Lower lobe of right lung (tissue), 2 donors: ENCODE measurements at places on chromosomes 6 and 20. TPM values are rescaled to one million over a fixed set of nuclear protein-coding genes. Genes with fewer than 3 reads are reported as not detected.

- no peak for DNase-seq
- no peak overlapping the region for H3K27ac ChIP-seq
Measured at GRCh38 chr6:41626022-41626421, 12.2 kb upstream of the MDFI start.

DNA sequence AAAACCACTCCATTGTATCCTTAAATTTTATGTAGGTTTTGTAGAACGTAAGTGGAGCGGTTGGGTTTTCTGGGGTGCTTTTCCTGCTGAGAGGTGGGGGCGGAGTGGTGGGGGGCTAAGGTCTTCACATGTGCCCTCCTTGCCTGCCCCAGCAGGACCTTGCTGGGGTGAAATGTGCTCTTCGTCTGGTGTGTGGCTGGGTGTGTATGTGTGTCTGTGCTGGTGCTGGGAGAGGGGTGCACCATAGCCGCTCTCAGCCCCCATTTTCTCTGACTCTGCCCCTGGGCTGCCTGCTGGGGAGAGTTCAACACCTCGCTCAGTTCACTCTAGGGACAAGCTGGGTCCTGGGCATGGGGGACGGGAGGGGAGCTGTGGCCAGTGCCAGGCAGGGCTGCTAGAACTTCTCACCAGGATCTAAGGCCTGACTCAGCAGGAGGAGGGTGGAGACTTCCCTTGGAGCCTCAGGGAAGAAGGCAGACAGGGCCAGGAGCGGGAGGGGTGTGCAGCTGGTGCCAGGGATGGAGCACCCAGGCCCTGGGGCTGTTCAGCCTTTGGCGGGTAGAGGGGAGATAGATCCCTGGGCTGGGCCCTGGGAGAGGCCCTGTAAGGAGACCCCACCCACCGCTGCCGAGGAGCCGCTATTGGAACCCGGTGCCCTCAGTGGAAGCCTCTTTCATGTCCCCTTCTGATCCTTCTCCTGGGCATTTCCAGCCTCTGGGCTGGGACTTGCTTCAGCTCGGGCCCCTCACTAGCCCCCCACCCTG lies 4.8 kb downstream of the SOX18 start:
- H3K27ac ChIP-seq = peak overlapping the region; percentile 60
- peak overlapping the region; percentile 3 for H3K4me3 ChIP-seq
- peaks cover 28% of the 10 kb centered on the region for H3K4me1 ChIP-seq
- peaks cover 62% of the 10 kb centered on the region for H3K27me3 ChIP-seq
- no peak for DNase-seq
- H3K36me3 ChIP-seq = no peaks in the 10 kb centered on the region

DNA sequence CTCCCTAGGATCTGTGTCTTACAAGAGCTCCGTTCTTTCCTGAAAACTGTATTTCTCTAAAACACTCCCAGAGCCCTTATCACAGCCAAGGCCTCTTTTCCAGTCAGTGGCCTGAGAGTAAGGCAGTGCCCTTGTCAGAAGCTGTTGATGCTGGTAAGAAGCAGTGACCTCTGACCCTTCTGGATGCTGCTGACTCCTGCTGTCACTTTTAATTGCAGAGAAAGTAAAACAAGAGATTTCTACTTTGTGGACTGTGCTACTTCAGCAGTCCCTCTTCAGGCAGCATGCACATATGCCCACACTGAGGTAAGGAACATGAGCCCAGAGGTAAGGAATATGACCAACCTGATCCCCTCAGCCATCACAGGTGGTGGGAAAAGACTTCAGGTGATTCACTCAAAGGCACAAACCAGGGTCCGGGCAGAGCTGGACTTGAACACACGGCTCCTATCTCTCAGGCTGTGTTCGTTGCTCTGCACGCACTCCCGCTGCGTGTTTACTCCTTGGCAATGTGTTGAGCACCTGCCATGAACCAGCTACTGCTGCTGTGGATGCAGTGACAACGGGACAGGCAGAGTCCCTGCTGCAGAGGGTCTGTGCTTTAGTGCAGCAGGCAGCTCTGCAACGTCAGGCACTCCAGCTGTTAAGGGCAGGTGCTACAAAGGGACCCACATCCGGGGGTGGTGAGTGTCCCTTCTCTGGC lies 201.9 kb upstream of the CST7 start:
- no peaks in the 10 kb centered on the region for H3K36me3 ChIP-seq
- no peaks in the 10 kb centered on the region for H3K4me1 ChIP-seq
- H3K27ac ChIP-seq = no peak overlapping the region

DNA sequence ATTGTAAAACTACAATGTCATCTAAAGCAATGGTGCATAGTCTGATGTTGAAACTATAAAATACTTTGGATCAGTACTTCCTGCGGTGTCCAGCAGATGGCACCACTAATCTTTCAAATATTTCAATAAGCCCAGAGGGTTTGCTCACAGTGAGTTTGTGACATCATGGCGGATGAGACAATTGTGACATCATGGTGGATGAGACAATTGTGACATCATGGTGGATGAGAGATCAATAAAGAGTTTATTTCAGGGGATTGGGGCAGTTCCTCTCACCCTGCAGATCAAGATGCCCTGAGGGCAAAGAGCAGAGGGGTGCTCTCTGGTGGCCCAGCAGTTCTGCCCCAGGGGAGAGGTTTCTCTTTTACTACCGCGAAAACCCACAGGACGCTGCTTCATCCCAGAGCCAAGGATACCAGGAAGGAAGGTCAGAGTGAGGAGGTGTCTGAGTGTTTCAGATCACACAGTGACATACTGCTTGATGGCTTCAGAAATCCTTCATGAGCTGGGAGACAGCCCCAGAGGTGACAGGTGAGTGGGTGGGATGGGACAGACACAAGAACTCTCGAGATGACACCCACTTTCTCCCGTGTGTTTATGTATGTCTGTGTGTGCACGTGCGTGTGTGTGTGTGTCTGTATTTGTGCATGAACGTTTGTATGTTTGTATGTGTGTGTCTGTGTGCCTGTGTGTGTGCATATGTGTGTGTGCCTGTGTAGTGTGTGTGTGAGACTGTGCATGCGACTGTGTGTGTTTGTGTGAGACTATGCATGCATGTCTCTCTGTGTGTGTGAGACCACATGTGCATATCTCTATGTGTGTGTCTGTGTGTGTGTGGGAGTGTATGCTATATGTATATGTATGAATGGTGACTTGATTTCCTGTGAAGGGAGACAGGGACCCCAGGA lies 7.3 kb upstream of the ULBP2 start:
- no peak overlapping the region for H3K4me3 ChIP-seq
- H3K27ac ChIP-seq = no peak overlapping the region
- no peaks in the 10 kb centered on the region for H3K36me3 ChIP-seq
- peaks cover 14% of the 10 kb centered on the region for H3K4me1 ChIP-seq
- no peak for DNase-seq

- no peaks in the 10 kb centered on the region for H3K27me3 ChIP-seq
- H3K4me1 ChIP-seq = no peaks in the 10 kb centered on the region
- DNase-seq = no peak
- no peak overlapping the region for H3K4me3 ChIP-seq
- H3K27ac ChIP-seq = no peak overlapping the region
- H3K36me3 ChIP-seq = no peaks in the 10 kb centered on the region
Measured at GRCh38 chr6:158879180-158879579, 60.0 kb upstream of the EZR start.

DNA sequence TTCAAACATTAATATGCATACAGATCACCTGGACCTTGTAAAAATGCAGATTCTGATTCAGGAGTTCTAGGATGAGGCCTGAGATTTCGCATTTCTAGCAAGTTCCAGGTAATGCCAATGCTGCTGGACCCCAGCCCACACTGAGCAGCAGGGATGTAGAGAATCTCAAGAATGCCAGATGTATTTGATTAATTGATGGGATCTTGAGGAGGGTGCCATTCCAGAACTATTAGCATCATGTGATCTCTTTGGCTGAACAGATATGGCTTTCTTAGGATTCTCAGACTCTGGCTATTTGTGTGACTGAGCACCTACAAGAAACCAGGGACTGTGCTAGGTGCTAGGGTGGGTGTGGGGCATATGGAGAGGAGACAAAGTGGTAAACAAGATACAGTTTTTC lies 16.5 kb upstream of the SNX3 start:
- H3K27me3 ChIP-seq = no peaks in the 10 kb centered on the region
- H3K36me3 ChIP-seq = no peaks in the 10 kb centered on the region
- no peak overlapping the region for H3K4me3 ChIP-seq
- no peak for DNase-seq

- no peak for DNase-seq
- H3K27ac ChIP-seq = no peak overlapping the region
- H3K4me3 ChIP-seq = no peak overlapping the region
- H3K36me3 ChIP-seq = no peaks in the 10 kb centered on the region
- no peaks in the 10 kb centered on the region for H3K4me1 ChIP-seq
- no peaks in the 10 kb centered on the region for H3K27me3 ChIP-seq
Measured at GRCh38 chr20:24059174-24059573, 70.6 kb upstream of the GGTLC1 start.

GRCh38 chr6:52491203-52492069 lies 71.3 kb downstream of the EFHC1 start:
- no peaks in the 10 kb centered on the region for H3K36me3 ChIP-seq
- no peaks in the 10 kb centered on the region for H3K27me3 ChIP-seq
- H3K4me3 ChIP-seq = peak overlapping the region; percentile 5
- DNase-seq = no peak
- peak overlapping the region; percentile 54 for H3K27ac ChIP-seq

GRCh38 chr6:167336844-167337630 lies 12.2 kb downstream of the TTLL2 start:
- DNase-seq = no peak
- no peak overlapping the region for H3K4me3 ChIP-seq
- no peak overlapping the region for H3K27ac ChIP-seq
- H3K4me1 ChIP-seq = no peaks in the 10 kb centered on the region
- H3K27me3 ChIP-seq = no peaks in the 10 kb centered on the region
- H3K36me3 ChIP-seq = no peaks in the 10 kb centered on the region

GRCh38 chr6:31172973-31173384 lies 2.5 kb upstream of the POU5F1 start:
- no peaks in the 10 kb centered on the region for H3K4me1 ChIP-seq
- H3K36me3 ChIP-seq = peaks cover 5% of the 10 kb centered on the region
- H3K27me3 ChIP-seq = no peaks in the 10 kb centered on the region
- no peak overlapping the region for H3K4me3 ChIP-seq

- no peak overlapping the region for H3K27ac ChIP-seq
- H3K4me1 ChIP-seq = peaks cover 33% of the 10 kb centered on the region
- H3K36me3 ChIP-seq = no peaks in the 10 kb centered on the region
- peak overlapping the region; percentile 58 for H3K4me3 ChIP-seq
- peak; percentile 23 for DNase-seq
Measured at GRCh38 chr6:93417421-93418013, 1.8 kb downstream of the EPHA7 start.

- DNase-seq = no peak
- H3K36me3 ChIP-seq = peaks cover 51% of the 10 kb centered on the region
- no peak overlapping the region for H3K4me3 ChIP-seq
- no peak overlapping the region for H3K27ac ChIP-seq
Measured at GRCh38 chr20:5172903-5173463, 46.2 kb downstream of the CDS2 start.

DNA sequence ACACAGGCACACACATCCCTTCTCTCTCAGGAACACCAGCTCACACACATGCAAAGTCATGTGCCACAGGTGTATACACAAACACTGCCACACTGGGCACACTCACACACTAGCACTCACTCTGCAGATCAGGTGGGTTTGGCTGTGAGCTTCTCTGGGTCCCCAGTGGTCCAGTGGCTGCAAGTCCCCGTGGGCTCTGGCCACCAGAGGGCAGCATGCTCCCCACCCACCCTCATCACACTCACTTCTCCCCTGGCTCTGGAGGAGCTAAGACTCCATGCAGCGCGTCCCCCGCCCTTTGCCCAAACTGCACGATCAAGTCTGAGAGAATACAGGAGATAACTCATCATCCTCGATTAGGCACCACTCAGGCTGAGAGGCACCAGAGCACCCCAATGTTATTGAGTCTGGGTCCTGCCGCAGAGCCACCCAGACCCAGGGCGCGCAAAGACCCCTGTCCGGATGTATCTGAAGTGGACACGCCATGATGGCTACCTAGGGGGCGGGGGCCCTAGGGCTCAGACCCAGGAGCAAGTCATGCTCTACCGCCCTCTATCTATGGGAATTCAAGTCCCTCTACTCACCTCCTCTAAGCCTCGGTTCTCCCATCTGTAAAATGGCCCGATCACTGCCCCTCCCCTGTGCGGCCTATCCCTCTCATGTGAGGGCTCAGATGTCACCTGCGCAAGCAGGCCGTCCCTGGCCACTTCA lies 90.5 kb downstream of the GRM4 start:
- no peaks in the 10 kb centered on the region for H3K36me3 ChIP-seq
- no peak overlapping the region for H3K27ac ChIP-seq
- DNase-seq = peak; percentile 61
- no peaks in the 10 kb centered on the region for H3K27me3 ChIP-seq
- H3K4me1 ChIP-seq = no peaks in the 10 kb centered on the region
- no peak overlapping the region for H3K4me3 ChIP-seq

DNA sequence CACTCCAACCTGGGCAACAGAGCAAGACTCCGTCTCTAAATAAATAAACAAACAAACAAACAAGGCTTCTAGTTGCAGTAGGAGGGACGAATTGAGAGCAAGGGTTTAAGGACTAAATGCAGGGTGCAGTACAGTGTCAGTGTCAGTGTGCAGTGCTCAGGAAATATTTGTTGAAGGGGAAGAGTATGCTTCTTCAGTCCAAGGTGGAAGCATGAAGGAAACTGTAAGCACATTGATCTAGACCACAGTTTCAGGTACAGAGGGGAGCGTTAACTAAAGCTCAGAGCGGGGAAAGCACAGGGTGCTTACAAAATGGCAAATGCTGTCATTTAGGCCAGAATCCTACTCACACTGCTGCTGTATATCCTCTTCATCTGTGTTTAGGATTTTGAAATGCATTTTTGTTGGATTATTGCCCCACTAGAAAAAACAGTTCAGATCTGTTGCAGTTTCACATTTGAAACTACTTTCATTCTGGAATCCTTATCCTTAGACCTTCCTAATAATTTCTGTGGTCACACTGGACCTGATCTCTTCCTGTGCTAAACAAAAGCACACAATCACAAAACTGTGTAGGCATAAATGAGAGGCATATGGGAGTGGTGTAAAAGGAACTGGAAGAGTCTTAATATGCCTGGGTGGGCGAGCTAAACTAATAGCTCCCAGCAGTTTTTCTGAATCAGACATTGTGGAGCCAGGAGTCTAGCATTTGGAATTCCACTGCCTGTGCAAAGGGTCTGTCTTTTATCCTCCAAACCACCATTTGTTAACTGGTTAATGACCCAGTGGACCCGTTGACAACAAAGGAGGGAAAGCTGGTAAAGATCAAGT lies 41.4 kb downstream of the CBFA2T2 start:
- H3K4me3 ChIP-seq = no peak overlapping the region
- no peaks in the 10 kb centered on the region for H3K36me3 ChIP-seq
- peaks cover 25% of the 10 kb centered on the region for H3K4me1 ChIP-seq
- DNase-seq = no peak

The AVP gene
- not detected for total RNA-seq

The PROCR gene
- total RNA-seq = 15.7 TPM

The OVOL2 gene
- 8.6 TPM for total RNA-seq

The RBBP8NL gene
- total RNA-seq = 2.0 TPM

The TLDC2 gene
- total RNA-seq = 1.3 TPM

The NRN1 gene
- 15.0 TPM for total RNA-seq

The YIPF3 gene
- total RNA-seq = 103 TPM

The MOG gene
- total RNA-seq = not detected

The HLA-DQB1 gene
- total RNA-seq = 132 TPM
